ENCODE measurements at places on chromosomes 5 and 9.

GRCh38 chr5:119808474-119808873 is 179.1 kb downstream of the FAM170A start:
- no peak for DNase-seq

- DNase-seq, result no peak
Observed at GRCh38 chr5:10297646-10298204, 10.0 kb downstream of the CMBL start.

GRCh38 chr9:121714075-121714705 is 62.8 kb downstream of the DAB2IP start:
- DNase-seq, result no peak

GRCh38 chr9:136437839-136438547 is 1.7 kb downstream of the INPP5E start:
- DNase-seq, result peak; percentile 34

DNA sequence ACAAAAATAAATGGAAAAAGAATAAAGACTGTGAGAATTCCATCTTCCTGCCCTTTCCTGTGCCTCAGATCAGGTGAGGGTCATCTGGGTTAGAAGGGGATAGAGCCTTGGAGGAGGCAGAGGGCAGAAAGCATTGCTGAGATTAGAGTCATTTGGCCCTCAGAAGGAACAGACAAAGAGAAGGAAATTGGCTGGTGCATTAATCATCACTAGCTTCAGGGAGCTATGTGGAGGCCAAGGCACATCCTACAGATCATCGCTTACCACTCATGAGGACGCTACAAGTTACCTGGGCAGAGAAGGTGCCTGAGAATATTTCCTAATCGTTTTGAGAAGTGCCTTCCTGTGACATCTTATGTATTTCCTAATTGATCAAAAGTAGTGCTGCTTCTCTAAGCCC is 74.5 kb downstream of the C7 start:
- no peak for DNase-seq

DNA sequence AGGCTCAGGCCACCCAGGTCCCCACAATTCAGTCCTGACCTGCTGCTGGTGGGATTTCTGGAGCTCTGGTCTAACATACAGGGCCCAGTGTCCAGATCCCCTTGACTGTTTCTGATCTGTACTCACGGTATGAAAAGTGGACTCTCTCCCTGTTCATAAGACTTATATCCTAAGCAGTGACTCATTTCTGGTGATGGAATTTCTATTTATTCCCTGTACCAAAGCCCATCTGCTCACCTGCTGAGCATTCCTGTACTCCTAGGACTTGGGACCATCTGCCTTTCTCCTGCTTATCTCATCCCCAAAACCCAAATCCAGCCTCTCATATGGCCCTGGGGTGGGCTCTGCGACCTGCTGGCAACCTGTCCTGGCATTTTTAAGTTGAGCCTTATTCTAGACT is 86.6 kb downstream of the APBA1 start:
- DNase-seq, result no peak

DNA sequence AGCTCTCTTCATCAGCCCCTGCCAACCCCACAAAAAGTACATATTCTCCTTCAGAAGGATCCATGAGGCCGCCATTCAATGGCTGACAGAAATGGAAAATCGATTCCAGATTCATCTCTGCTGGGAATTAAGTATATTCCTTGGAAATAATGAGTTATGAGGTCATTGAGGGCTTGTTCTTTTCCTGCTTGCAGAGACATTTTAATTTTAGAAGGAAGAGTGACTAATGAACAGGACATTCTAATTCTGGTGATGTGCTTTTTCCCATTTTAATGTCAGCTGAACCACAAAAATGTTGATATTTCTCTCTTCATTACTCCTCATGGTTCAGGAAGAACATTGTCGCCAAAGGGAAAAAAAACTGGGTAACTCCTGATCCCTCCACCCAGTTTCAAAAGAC is 314.0 kb downstream of the PIK3R1 start:
- DNase-seq, result no peak

DNA sequence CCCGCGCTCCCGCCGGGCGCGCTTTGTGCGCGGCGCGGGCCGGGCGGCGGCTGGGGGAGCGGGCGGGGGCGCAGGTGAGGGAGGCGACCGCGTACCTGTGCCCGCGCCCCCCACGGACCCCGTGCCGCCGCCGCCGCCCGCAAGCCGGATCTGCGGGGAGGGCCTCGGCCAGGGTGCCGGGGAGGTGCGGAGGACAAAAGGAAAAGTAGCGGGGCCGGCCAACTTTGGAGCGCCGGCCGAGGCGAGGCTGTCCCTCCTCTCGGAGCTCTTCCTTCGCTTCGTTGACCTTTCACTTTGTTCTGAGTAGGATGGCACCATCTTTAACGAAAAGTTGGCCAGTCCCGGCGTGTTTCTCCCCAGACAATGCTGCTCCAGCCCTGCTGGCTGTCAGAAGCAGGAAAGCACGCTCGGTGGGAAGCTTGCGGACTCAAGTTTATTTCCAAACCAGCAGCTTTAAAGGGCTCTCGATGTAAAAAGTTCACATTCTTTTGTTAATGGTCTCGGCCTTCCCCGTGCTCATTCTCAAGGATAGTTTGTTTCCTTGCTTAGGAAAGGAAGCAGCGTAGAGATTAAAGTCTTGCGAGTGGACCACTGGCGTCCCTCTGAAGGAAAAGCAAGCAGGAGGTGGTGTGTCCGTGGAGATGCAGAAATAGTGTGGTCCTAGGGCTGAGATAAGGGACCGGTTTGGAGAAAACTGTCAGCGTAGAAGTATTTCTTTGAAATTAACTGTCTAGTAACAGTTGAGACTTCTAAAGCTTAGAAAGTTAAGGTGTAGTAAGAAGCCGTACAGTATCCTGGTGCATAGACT is 639 bp downstream of the EHMT1 start:
- DNase-seq, result peak; percentile 44

- no peak for DNase-seq
Observed at GRCh38 chr5:5066276-5067186, 73.6 kb upstream of the ADAMTS16 start.

DNA sequence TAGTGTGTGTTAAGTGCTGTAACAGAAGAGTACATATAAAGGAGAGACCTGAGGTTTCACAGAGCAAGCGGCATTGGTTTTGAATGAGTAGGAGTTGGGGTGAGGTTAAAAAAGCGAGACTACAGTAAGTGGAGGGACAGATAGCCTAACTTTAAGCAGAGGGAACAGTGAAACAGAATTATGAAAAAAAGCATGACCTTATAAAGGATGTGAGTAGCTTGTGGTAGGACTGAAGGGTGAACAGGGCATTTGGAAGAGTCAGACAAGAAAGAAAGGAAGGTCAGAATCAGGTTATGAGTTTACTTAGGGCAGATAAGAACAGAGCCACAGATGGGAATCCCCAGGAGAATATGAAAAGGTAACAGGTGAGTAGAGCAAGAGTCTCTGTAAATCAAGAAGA is 22.5 kb downstream of the MSANTD3 start:
- DNase-seq, result no peak

DNA sequence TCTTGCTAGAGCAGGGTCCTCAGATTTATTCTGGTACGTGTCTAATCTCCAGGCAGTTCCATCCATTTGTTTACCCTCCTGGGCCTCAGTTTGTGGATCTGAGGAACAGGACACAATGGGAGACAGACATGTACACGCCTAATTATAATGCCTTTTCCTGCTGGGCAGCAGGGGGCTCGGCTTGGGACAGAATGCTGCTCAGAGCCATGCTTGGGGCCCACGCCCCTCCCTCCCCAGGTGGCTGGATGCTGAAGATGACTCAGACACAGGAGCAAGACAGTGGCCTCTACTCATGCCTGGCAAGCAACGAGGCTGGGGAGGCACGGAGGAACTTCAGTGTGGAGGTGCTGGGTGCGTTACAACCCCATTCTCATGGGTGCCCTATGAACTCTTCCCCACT is 72.7 kb upstream of the ASS1 start:
- DNase-seq, result no peak

GRCh38 chr5:33981408-33982162 is 2.9 kb downstream of the SLC45A2 start:
- DNase-seq, result no peak

DNA sequence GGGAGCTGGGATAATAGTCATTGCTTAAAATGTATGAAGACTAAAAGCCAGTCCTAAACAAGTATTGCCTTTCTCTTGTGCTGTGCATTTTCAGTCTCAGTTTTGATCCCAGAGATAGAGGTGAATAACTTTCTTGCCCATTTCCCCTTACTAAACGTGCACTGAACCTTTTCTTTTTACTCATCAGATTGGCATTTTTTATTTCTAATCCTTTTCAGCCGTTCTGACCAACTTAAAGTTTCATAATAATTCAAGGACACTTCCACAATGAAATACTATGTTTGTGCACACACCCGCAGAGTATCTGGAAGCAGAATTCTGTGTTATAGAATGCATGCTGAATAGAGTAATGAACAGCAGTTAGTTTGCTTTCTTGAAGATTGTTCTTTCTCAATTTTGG is 343.6 kb downstream of the LRRC70 start:
- DNase-seq, result no peak

GRCh38 chr5:147628058-147628895 is 118.4 kb upstream of the DPYSL3 start:
- DNase-seq, result peak; percentile 73

DNA sequence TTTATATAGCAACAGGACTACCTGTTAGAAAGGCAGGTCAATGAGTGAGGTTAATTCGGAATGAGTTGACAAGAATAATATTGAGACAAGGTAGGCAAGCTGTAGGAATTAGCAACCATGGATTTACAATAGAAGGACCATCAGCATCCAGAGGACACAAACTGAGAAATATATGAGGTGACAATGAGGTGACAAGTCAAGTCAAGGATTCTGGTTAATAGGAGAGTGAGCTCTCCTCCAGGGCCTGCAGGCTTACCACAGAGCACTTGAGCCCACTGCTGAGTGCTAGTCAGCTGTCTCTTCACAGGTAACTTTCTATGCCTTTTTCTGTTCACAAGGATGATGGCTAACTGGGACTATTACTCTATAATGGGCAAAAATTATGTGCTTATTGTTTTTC is 227.2 kb downstream of the MRPS30 start:
- DNase-seq, result no peak

- no peak for DNase-seq
Observed at GRCh38 chr5:53237876-53238275, 128.3 kb upstream of the MOCS2 start.

- DNase-seq, result no peak
Observed at GRCh38 chr9:77021922-77022782, 2.7 kb downstream of the FOXB2 start.

- DNase-seq, result peak; percentile 59
Observed at GRCh38 chr5:93915142-93915553, 173.7 kb upstream of the POU5F2 start.

DNA sequence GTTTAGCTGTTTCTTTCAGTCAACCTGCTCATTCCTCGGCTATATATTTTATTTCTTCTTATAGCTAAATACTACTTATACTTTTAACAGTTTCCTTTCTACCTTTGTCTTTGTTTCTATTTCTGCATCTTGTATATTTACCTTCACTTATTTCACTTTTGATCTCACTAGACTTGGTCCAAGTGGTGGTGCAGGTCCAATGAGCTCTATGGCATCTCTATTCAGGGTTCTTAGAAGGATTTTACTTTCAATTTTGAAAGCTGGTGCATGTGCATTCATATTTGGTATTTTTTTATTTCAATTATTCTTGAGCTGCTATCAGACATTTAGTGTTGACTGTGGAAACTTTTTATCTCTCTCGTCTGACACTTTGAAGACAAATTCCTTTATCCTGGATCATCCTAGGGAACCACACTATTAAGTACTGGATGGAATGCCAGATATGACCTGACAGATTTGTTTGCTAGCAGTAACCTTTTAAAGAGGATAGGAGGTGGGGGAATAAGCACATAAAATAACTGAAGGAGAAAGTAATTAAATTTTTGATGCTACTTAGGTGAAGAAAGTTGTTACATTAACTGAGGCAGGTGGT is 123.1 kb upstream of the PJA2 start:
- no peak for DNase-seq

- no peak for DNase-seq
Observed at GRCh38 chr5:180202939-180203573, 6.0 kb downstream of the RASGEF1C start.

GRCh38 chr9:130982636-130983358 is 26.2 kb upstream of the LAMC3 start:
- DNase-seq, result no peak

Measured in CD4-positive, alpha-beta T cell treated with Interleukin-17A for 1 hour (primary cell).